CD4-positive, alpha-beta T cell treated with Interleukin-17A for 1 hour (primary cell): ENCODE measurements at places on chromosomes 2 and 18.

DNA sequence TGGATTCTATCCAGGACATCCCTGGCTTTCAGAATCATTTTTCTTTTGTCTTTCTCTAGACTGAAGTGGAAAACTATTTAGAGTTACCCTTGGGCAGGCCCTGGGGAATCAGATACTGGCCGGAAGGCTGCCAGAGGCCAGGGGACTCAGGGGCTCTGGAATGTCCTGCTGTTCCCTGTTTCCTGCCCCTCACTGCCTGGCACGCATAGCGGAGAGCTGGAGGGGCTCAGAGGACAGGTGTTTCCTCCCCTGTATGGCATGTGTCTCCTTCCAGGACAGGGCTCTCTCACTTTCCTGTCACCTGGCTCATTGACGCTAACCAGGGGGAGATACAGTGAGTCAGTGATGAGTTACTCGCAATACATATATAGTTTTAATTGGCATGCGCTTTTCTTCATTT is 38.8 kb downstream of the DYSF start:
- DNase-seq, result no peak

DNA sequence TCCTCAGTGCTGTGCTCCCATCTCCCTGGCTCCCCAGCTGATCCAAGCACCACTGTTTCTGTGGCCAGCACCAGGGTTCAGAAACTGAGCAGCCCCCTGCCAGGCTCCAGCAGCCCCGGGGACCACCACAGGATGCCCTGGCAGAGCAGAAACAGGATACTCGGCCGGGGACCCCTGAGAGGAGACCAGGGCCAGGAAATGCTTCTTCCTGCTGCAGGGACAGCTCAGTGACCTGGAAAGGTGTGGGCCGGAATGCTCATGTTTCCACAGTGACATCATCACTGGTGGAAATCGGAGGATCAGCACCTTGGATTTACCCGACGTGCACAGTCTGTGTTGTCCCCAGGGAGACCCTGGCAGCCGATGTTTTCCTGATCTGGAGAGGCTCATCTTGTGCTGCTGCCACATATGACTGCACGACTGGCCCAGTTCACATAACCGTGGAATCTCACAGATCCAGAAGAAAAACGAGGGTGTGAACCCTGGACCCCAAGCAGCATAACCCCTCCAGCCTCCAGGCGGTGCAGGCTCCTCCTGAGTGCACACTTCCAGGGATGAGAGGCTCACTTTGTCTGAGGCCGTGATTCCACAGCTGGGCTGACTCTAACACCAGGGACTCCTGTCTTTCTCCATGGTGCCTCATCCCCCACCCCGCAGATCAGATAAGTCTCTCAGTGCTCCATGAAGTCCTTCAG is 58.0 kb downstream of the DDX1 start:
- no peak for DNase-seq

DNA sequence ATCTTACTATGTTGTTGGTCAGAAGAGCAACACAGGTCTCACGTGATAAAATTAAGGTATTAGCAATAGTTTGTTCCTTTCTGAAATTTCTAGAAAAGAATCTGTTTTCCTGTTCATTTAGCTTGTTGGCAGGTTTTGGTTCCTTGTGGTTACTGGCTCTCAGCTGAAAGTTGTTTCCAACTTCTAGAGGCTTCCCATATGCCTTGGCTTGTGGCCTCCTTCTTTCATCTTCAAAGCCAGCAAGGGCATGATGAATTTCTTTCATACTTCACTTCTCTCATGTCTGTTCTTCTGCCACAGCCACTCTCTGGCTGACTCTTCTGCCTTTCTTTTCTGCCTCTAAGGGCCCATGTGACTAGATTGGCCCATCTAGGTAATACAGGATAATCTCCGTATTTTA is 193.7 kb downstream of the TRIB2 start:
- no peak for DNase-seq

DNA sequence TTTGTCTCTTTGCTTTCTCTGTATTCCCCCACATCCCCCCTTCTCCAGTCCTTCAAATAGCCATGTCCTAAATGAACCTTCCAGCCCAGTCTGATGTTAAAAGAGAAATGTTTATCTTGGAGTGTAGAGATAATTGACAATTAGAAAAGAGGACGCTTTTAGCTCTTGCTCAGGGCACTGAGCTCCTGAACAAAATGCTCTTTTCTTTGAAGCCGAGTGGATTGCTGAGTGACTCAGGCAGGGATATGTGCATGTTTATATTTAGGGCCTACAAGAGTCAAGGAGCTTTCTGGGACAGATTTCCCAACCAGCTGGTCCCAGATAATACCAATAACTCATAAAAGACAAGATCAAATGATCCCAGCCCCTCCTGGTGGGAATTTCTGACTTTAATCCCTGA is 88.0 kb upstream of the SETBP1 start:
- no peak for DNase-seq

GRCh38 chr2:42800461-42800962 is 8.1 kb upstream of the HAAO start:
- no peak for DNase-seq
